ENCODE measurements at places on chromosomes 4 and X. TPM values are rescaled to one million over a fixed set of nuclear protein-coding genes. Genes with fewer than 3 reads are reported as not detected.

Gene COX7B2
- not detected for total RNA-seq

Gene ADAM29
- not detected for total RNA-seq

Gene BMPR1B
- total RNA-seq: 1.4 TPM

Gene CSN1S1
- total RNA-seq: not detected

Gene FAM193A
- total RNA-seq: 29.1 TPM

Gene FRMPD4
- total RNA-seq: not detected

Gene STARD8
- 0.82 TPM for total RNA-seq

Gene CSTF2
- 19.8 TPM for total RNA-seq

Gene ERAS
- 0.50 TPM for total RNA-seq

Gene FAM241A
- total RNA-seq: 0.03 TPM

DNA sequence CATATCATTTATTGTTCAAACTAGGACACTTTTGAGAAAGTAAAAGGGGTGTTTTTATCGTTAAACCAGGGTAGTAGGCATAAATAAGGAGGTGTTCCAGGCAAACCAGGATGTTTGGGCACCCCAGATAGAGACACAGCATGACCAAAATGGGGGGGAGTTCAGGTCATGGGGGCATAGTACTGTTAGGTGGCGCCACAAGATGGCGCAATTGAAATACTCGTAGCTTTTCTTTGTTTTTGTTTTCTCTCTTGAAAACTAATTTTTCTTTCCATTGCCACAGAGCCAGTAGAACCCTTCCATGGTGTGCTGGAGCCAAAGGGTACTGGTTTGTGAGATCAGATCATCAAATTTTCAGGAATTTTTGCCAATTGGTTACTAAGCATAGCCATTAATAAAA is 283.4 kb downstream of the BCOR start:
- no peak for DNase-seq

GRCh38 chr4:175536852-175537453 is 275.1 kb downstream of the GPM6A start:
- DNase-seq: peak; percentile 62

DNA sequence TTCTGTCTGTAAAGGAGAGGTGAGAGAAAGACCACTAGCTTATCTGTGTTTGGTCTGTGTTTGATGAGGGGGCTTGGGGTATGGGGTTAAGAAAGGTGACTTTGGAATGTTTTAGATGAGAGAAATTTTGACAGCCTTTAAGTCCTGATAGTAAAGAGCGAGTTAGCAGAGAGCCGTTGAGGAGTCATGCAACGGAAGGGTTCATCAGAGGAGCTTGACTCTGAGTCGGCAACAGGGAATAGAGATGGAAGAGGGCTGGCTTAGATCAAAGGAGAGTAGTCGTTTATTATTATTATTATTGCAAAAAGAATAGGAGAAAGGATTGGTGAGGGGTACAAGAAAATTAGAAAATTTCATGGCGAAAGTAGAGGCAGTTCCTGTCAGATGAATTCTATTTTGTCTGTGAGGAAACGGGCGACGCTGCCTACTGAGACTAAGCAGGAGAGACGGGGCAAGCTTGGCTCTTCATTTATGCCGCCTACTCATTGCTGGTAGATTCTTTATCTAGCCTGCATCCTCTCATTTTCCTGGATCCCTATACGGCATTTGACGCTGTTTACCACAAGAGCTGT is 473 bp upstream of the VAMP7 start:
- no peak for DNase-seq

DNA sequence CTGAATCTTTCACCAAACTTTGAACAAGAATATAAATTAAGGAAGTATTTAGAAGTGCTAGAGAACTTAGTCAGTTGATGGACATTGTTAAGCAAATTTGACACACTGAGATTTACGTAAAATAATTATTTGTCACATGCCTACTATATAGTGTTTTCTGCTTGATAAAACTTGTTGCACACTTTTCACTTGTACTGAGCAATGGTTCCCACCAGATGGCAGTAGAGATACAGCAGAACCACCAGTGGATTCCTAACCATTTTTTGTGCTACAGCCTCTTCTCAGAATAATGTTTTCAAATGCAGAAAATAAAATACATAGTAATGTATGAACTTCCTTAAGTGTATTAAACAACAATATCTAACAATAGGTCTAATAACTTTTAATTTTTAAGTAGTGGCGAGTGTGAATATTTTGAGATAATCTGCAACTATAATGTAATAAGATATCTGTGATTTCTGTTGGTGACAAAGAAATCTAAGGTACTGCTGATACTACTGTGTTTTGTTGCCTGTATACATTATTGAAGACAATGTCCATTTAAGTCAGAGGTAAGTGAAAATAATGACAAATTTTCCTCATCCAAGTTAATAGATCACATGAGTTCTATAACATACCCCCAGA is 81.2 kb downstream of the APOOL start:
- DNase-seq: peak; percentile 17

DNA sequence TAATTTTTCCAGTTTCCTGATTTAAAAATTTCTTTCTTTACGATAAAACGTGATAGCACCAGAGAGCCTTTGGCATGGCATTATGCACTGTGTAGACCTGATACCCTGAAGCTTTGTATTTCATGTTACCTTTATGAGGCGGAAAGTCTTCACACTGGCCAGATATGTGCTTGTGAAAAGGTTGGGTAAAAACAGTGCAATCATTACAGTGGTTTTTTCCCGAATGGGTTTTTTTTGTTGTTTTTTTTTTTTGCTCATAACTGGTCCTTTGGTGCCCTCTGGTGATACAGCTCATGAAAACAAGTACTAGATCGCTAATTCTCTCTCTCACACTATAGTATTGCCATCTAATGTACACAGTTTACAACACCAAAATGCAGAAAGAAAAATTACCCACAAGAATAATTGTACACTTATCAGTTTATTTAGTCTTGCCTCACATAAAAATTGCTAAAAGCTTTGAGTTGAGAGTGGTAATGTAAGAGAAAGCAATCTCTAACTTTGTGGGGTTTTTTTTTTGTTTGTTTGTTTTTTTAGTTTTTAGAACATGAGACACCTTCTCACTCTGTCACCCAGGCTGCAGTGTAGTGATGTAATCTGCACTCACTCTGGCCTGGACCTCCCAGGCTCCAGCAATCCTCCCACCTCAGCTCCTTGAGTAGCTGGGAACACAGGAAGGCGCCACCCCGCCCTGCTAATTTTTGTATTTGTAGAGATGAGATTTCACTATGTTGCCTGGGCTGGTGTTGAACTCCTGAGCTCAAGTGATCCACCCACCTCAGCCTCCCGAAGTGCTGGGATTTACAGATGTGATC is 21.3 kb downstream of the SPCS3 start:
- DNase-seq: peak; percentile 55

- DNase-seq: no peak
Measured at GRCh38 chrX:112571388-112571787, 108.3 kb downstream of the LHFPL1 start.

GRCh38 chr4:140044337-140044902 is 109.6 kb downstream of the MAML3 start:
- no peak for DNase-seq

GRCh38 chr4:111475001-111475400 is 670.3 kb upstream of the FAM241A start:
- peak; percentile 72 for DNase-seq

GRCh38 chr4:67430989-67431388 is 114.3 kb downstream of the CENPC start:
- DNase-seq: no peak

- DNase-seq: peak; percentile 64
Measured at GRCh38 chr4:156971165-156971675, 379 bp downstream of the PDGFC start.

- peak; percentile 69 for DNase-seq
Measured at GRCh38 chrX:40013266-40014195, 84.2 kb downstream of the BCOR start.

- DNase-seq: no peak
Measured at GRCh38 chr4:16139066-16139945, 55.5 kb upstream of the PROM1 start.

DNA sequence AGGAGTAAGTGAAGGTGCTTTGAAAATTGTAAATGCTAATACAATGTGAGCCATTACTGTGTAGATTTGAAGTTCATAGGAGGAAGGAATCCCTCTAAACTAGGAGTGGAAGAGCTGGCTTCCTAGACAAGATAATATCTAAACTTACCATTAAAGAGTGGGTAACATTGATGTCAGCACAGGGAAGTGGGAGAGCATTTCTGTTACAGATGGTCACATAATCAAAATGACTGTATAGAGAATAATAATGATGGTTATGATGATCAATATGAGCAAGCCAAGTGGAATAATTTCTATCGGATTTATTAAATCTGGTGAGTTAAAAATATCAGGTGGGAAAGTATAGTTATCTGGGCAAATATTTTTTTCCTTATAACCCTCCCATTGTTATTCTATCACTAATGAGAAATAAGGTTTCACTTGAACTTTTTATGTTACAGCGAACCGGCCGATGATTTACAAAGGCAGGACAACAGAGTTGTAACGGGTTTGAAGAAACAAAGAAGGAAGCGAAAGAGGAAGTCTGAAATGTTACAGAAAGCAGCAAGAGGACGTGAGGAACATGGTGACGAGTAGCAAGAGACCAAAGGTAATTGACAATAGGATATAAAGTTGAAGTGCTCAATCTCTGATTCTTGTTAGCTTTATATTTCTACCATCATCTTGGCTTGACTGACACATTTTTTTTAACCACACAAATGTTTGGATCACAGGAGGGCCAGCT is 43.5 kb downstream of the FMR1NB start:
- no peak for DNase-seq

- peak; percentile 76 for DNase-seq
Measured at GRCh38 chr4:112031712-112032328, 113.4 kb upstream of the FAM241A start.

GRCh38 chr4:176277162-176277904 is 8.3 kb upstream of the ASB5 start:
- peak; percentile 75 for DNase-seq

DNA sequence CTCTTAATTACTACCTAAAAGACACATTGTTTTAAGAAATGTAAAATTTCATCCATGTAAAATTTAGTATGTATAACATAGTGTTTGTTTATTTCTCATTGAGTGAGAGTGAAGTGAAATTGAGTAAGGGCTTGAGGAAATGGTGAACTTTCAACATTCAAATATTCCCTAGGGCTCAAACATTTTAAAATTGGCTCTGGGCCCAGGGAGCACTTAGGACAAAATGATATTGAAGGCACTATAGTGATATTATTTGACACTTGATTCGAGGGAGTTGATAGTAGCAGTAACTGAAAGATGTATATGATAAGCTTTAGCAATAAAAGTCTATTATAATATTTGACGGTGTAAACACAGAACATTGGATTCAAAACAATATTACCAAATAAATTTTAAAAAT is 1244.0 kb upstream of the TENM3 start:
- no peak for DNase-seq

GRCh38 chr4:185036019-185036418 is 17.7 kb downstream of the HELT start:
- no peak for DNase-seq

DNA sequence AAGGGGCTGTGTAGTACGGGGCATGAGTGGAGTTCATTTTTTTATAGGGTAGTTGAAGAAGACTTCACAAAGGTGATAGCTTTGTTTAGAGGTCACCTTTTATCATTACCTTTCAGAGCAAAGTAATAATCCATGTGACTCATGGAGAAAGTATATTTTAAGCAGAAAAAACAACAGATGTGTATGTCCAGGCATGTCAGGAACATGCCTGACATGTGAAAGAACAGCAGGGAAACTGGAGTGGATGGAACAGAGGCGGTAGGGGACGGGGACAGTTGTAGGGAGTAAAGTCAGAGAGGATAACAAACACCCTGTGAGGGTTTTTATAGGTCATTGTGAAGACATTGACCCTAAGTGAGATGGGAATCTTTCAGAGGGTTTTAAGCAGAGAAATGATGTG is 107.6 kb downstream of the USP9X start:
- DNase-seq: no peak

- DNase-seq: peak; percentile 35
Measured at GRCh38 chrX:153900831-153901752, 3.4 kb upstream of the AVPR2 start.
